ENCODE measurements at places on chromosomes 6 and 20. TPM values are rescaled to one million over a fixed set of nuclear protein-coding genes. Genes with fewer than 3 reads are reported as not detected.

Gene BCLAF1
- total RNA-seq: 147 TPM

Gene HLA-DMB
- total RNA-seq: 110 TPM

Gene CAPN11
- total RNA-seq: 3.5 TPM

Gene SLC32A1
- not detected for total RNA-seq

Gene SLPI
- 28.0 TPM for total RNA-seq

Gene SLC26A8
- total RNA-seq: 0.09 TPM

Gene ZNF133
- total RNA-seq: 10.9 TPM

Gene BEND6
- total RNA-seq: 1.1 TPM

Gene UST
- total RNA-seq: 8.0 TPM

Gene PKIB
- total RNA-seq: 8.0 TPM

Gene NFATC2
- total RNA-seq: 2.4 TPM

Gene BHLHE23
- 0.42 TPM for total RNA-seq

Gene THBS2
- 4.2 TPM for total RNA-seq

Gene PDE10A
- total RNA-seq: 0.94 TPM

Gene USP49
- 3.0 TPM for total RNA-seq

Gene DPPA5
- total RNA-seq: 0.09 TPM

Gene ADGB
- total RNA-seq: 0.24 TPM

Gene ASIP
- total RNA-seq: 0.09 TPM

Gene SALL4
- 0.09 TPM for total RNA-seq

Gene ARG1
- total RNA-seq: 2.8 TPM

Gene TNFRSF6B
- total RNA-seq: 13.5 TPM

Gene ETV7
- 4.4 TPM for total RNA-seq

Gene MEA1
- total RNA-seq: 101 TPM

Gene MYLK4
- 0.42 TPM for total RNA-seq

Gene MLIP
- total RNA-seq: 0.19 TPM

Gene GUCA1A
- 0.19 TPM for total RNA-seq

Gene E2F1
- total RNA-seq: 13.3 TPM

Gene SIRPB2
- total RNA-seq: 1.2 TPM

Gene GHRH
- 14.4 TPM for total RNA-seq

Gene CYB5R4
- 20.2 TPM for total RNA-seq

Gene PACSIN1
- 1.7 TPM for total RNA-seq

Gene EGFL8
- 10.5 TPM for total RNA-seq

All from thymus (tissue), 14 donors.